ENCODE measurements at places on chromosomes 6 and 20. TPM values are rescaled to one million over a fixed set of nuclear protein-coding genes. Genes with fewer than 3 reads are reported as not detected.

WFDC5 gene
- not detected for total RNA-seq

RCAN2 gene
- under 0.01 TPM for total RNA-seq

DNAH8 gene
- not detected for total RNA-seq

PDCD2 gene
- 46.9 TPM for total RNA-seq

FNDC1 gene
- under 0.01 TPM for total RNA-seq

DSP gene
- total RNA-seq: under 0.01 TPM

TREML2 gene
- total RNA-seq: 8.1 TPM

MAFB gene
- 0.27 TPM for total RNA-seq

FOXS1 gene
- total RNA-seq: not detected

NNAT gene
- 2.2 TPM for total RNA-seq

GABRR1 gene
- total RNA-seq: not detected

CYP24A1 gene
- 0.27 TPM for total RNA-seq

Data from hematopoietic multipotent progenitor cell (in vitro differentiated cells).